ENCODE measurements at places on chromosomes 3 and 15.

GRCh38 chr3:43873723-43874122 lies 183.0 kb downstream of the ABHD5 start:
- no peak for DNase-seq

GRCh38 chr3:113717818-113718217 lies 21.4 kb upstream of the USF3 start:
- DNase-seq: no peak

GRCh38 chr3:27728195-27729087 lies 6.3 kb upstream of the EOMES start:
- no peak for DNase-seq

DNA sequence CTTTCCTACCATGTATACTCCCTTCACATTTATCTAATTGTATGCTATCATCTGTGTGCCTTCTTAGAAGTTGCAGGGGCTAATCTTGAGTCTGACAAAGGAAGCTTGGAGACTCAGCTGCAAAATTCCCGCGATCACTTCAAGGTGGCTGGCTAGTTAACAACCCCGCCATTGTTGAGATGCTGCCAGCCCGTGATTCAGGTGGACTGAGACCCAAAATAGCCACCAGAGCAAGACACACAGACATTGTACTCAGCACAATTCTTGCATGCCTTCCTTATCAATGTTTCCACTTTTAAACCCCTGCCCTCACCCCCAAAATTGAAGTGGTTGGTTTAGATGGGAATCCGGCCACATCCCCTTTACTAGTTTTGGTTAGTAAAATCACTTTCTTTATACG lies 225.8 kb upstream of the ZNF717 start:
- DNase-seq: no peak

DNA sequence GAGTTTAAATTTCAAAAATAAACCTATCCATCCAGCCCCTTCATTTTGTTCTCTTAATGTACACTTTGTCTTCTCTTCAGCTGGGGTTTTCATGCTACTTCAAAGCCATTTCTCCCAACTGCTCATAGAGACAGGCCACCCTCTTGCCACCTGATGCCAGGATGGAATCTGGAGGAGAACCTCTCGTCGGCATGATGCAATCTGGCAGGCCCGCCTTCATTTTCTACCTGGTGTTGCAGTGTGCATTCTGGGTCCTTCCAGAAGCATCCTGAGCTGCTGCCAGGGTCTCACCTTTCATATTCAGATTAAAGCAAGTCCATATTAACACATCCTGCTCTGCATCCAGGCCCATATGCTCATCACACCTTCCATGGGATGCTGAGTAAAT lies 60.8 kb downstream of the CTNNB1 start:
- DNase-seq: no peak

- DNase-seq: no peak
Measured at GRCh38 chr3:59064276-59064675, 14.5 kb upstream of the CFAP20DC start.

GRCh38 chr15:48282216-48282615 lies 49.0 kb upstream of the DUT start:
- DNase-seq: no peak

DNA sequence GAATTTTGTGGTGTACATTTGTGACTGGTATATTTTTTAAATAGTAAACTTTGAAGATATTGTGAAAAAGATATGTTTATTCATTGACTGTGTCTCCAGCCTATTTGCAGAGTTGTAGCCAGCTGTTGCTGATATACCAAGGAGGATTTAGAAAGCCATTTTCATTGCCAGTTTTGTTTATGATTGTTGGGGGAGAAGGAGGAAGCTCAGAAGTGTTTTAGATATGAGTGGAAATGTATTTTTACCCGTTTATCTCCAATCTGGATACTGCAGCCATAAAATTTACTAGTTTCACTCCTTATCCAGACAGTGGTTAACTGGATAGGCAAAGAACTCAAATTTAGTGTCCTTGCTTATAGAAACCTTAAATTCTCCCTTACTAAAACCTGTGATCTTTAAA lies 18.8 kb downstream of the ATP11B start:
- DNase-seq: no peak

GRCh38 chr3:187739094-187739560 lies 6.1 kb downstream of the BCL6 start:
- no peak for DNase-seq

DNA sequence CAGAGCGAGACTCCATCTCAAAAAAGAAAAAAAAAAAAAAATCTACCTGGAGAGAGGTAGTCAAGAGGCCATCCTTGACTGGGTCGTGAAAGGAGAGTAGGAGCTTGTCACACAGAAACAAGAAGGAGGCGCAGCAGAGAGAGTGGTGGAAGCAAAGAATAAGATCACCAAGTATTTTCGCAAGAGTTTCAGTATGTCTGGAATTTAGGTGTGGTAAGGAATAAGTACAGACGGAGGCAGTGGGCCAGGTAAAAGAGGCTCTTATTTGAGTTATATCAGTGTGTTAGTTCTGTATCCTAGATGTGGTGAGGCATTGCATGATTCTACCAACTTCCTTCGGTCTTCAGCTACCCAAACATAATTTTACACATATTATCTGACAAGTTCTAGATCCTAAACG lies 14.6 kb upstream of the ATP10A start:
- no peak for DNase-seq

- DNase-seq: no peak
Measured at GRCh38 chr3:185630182-185630622, 44.1 kb downstream of the SENP2 start.

DNA sequence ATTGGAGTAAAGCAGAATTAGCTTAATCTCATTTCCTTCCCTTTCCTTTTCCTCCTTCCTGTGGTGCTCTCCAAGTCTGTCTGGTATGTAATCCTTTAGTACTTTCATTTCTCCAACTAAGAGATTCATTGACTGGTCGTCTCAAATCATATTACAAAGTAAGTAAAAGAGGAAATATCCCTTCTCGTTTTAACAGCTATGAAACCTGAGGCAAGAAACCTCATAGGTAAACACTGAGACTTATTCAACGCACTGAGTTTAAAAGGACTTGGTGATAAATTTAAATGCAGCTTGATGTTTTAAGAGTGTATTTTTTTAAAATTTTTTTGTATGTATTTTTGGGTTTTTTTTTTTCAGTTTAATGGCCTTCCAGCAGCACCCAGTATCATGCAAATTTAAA lies 117.2 kb upstream of the LRRC3B start:
- no peak for DNase-seq

GRCh38 chr15:74621936-74622335 lies 6.3 kb downstream of the CLK3 start:
- DNase-seq: no peak

- DNase-seq: no peak
Measured at GRCh38 chr3:127820826-127821313, 1.4 kb downstream of the MGLL start.

- no peak for DNase-seq
Measured at GRCh38 chr15:48925714-48926223, 38.0 kb downstream of the SHC4 start.

All from activated T-helper 1 cell treated with anti-CD3 and anti-CD28 coated beads, Interleukin-2, amount 50 U/mL, for 16 hours (primary cell).